Stimulated activated CD8-positive, alpha-beta memory T cell treated with anti-CD3 and anti-CD28 coated beads, Interleukin-7, amount 100 ng/mL, for 1 hour (primary cell): ENCODE measurements at places on chromosomes 2 and 18.

DNA sequence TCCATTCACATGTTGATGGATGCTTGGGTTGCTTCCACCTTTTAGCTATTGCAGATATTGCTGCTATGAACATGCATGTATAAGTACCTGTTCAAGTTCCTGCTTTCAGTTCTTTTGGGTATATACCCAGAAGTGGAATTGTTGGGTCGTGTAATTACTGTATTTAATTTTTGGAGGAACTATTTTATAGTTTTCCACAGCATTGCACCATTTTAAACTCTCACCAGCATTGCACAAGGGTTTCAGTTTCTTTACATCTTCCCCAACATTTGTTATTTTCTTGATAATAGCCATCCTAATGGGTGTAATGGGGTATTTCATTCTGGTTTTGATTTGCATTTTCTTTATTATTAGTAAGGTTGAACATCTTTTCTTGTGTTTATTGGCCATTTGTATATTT is 16.0 kb downstream of the ACTR3 start:
- DNase-seq = no peak

DNA sequence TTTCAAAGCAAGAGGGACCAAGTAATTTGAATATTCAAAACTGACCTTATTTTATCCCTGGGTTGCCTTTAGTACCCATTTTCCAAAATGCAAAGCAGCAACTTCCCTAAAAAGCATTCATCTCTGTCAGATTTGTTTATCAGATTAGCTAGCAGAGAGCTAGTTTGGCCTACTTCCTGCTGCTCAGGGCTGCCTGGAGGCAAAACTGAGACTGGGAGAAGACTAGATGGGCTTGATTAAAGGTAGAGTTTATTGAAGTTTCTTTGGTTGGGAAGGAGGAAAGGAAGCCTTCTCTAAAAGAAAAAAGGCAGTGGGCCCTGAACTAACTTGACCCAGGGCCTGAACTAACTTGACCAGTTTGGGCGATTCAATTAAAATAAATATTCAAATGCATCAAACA is 426.1 kb upstream of the FAM98A start:
- no peak for DNase-seq

DNA sequence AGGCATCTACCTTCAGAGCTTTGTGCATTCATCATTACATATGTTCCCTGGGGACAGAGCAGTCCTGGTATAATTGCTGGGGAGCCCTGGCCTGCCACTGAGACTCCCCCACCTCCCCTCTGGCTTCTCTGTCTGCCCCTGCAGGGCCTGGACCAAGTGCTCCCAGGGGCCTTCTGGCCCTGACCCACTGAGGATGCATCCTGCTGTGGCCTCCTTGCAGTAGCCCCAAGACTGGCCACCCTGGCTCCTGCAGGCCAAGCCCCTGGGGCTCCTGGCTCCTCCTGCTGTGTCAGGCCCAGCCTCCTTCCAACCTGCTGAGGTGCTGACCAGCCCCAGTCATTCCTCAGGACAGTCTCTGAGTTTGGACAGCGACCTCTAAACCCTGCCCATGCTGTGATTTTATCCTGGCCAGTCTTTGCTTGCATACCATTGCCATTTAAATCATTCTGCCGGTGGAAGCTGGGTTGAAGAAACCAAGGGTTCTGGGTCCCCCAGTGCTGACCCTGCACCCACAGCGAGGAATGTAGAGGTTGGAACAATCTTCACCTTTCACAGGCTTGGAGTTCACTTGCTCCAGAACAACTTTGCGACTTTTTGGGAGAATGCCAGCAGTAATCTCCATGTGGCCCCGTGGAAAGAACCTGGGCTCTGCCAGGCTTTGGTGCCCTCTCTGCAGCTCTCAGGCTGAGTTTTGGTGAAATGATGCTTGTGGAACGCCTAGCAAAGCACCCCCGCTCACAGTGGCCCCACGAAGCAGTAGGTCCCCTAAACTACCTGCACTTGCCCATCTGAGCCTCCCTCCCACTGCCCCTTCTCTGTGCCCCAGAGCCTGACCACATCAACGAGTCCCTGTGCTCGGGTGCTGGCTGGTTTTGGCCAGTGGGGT is 167.3 kb upstream of the GLI2 start:
- DNase-seq = no peak

DNA sequence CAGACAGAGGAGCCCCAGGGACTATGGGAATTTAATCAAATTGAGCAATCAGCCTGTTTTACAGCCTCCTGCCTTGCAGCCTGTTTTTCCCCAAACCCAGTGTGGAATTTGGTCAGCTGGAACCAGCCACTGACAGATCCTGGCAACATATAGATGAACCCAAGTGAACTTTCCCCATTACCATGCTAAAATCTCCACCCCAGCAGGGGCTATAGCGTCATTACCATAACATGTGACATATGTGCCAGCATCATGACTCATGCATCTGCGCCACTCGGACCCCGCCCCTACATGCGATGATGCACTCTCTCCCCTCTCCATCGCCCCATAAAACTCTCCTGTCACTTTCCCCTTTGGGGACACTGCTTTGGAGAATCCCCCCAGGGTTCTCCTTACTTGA is 17.3 kb upstream of the FEZ2 start:
- no peak for DNase-seq

DNA sequence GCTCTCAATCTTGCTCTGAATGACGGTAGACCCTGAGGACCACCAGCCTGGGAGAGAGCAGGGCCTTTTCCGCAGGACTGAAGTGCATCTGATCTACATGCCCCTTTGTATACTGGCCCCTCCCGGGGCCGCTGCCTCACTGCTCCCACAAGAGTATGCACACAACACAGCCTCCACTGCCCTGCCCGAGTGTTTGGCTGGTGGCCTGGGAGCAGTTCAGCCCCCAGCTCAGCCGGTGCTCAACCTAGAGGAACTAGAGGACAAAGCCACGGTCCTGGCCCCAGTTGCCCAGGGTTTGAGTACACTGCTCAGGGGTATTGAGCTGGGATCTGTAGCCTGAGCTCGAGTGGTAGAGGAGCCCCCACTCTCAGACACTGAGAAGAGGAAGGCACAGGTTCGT is 118.9 kb upstream of the CAB39 start:
- no peak for DNase-seq

- DNase-seq = no peak
These were observed 127.6 kb upstream of the ITGA6 start for GRCh38 chr2:172299741-172300140.

GRCh38 chr18:48621815-48622555 is 83.2 kb downstream of the CTIF start:
- DNase-seq = no peak

GRCh38 chr2:11320698-11321492 is 23.5 kb downstream of the ROCK2 start:
- no peak for DNase-seq

- DNase-seq = no peak
These were observed 87.3 kb downstream of the TNFRSF11A start for GRCh38 chr18:62412231-62412979.

- DNase-seq = no peak
These were observed 256.3 kb downstream of the LRRTM1 start for GRCh38 chr2:80048296-80048695.

DNA sequence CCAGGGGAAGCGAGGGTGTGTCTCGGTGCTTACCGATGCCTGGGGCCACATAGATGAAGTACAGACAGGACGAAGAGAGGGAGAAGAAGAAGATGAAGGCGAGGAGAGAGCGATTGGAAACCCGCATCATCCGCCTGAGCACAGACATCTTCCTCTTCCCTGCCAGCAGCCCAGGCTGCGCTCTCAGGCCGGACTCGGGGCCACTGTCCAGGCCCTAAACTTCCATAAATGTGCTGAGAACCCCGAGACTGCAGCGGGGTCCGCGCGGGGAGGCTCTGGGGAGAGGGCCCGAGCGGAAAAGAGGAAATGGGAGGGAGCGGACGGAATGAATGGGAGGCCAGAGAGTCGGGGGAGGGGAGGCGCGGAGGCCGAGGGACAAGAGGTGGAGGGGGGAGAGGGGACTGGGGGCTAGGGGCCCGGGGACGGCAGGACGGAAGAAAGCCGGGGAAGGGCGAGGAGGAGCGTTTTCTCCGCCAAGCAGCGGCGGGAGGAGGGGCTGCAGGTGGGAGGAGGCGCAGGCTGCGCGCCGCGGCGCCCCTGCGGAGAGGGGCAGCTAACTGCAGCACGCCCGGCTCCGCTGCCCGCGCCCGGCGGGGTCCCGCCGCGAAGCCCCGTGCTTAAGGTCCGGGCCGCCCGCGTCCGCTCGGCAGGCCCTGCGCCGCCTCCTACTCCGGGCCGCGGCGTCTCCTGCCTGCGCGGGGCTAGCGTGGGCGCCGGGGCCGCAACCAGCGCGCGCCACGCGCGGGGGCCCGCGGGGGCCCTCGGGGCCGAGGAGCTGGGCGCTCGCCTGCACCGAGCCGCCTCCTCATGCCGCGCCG is at the start of gene B4GALT6:
Gene B4GALT6 (minus strand): TSS at position 303 of the 818 bp plus-strand sequence. CDS start 155 bp downstream, at position 148.
- DNase-seq = no peak

DNA sequence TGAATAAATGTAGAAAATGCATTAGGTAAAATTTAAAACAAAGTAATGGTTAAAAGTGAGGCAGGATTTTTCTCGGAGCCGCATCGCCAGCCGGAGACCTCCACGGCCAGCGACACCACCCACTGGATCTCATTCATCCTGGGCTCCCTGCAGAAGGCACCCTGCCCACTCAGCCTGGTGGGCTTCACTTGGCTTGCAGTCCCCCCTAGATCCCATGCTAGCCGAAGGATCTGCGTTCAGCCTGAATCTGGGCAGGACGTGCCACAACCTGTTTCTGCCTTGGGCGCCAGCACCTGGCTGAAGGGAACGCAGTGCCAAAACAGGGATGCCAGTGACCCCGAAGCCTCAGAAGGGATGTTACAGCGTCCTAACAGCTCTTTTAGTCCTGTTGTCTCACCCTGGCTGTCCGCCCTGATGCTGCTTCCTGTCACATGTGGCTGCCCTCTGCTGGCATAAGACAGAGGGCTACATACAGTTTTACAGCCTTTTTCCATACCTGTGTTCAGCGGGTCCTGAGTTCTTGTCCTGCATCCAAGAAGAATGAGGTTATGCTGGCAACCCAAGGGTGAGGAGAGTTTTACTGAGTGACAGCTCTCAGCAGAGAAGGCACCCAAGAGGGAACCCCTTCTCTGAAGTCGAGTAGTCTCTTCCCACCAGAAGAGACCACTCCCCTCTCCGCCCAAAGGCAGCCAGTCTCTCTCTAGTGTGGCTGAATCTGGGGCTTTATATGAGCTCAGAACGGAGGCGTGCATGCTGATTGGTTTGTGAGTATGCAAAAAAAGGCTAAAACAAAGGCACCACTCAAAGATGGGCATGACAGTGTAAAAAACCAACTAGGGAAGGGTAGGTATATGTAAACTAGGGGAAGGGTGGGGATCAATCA is 173.1 kb upstream of the GYPC start:
- no peak for DNase-seq

- no peak for DNase-seq
These were observed 114.2 kb downstream of the RTP5 start for GRCh38 chr2:241983571-241984270.

DNA sequence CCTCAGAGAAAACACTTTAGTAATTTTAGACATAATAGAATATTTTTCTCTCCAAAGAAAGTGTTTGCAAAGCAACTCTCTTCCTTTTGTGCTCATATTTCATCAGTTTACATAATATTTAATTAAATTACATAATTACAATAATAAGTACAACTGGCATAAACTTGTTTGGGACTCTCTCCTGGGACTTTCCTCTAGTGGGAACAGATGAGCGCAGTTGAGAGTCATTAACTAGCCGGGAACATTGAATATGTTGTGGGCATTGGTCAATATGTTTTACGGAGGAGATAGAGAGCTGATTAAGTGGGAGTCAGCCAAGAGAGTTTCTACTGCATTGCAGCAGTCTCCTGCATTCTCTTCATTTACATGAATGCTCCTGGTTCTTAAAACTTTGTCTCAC is 607.7 kb downstream of the ARHGAP15 start:
- DNase-seq = no peak

GRCh38 chr2:23200787-23201114 is 184.2 kb upstream of the KLHL29 start:
- no peak for DNase-seq

DNA sequence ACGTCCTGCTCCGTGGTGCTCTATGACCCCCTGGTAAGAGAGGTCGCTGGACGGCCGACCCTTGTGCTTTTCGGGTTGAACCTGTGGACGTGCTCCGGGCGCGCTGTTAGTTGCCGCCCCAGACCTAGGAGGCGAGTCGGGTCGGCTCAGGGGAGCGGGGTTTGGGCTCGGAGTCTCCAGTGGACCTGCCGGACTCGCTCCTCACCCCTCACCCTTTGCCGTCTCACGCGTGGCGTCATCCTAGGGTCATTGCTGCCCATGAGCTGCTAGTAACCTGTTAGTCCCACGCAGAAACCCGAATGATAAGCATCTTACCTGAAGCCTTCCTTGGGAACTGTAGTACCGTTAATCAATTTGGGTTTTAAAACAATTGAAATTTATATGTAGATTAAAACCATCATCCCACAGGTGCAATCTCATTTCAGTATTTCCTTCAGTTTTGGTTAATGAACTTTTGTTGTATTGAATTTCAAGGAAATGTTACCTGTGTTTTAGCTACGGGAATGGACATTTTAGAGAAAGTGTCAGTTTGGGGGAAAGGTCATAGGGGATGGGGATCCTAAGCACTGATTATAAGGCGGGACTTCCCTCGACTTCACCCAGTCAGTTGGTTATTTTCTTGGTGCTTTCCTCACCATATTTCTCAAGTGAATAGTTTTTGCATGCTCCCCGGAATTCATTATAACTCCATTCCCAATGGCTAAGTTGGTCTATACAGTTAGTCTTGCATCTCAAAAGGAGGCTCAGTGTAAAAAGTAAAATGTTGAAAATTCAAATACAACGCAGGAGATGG is 536 bp downstream of the ELP2 start:
- DNase-seq = no peak

GRCh38 chr18:79465392-79465991 is 69.8 kb downstream of the NFATC1 start:
- no peak for DNase-seq

GRCh38 chr2:226649871-226650660 is 149.6 kb downstream of the IRS1 start:
- no peak for DNase-seq

- DNase-seq = no peak
These were observed 262.8 kb downstream of the DYSF start for GRCh38 chr2:71715951-71716696.

GRCh38 chr2:76684756-76685155 is 837.4 kb downstream of the LRRTM4 start:
- DNase-seq = no peak

GRCh38 chr2:224449212-224450147 is 47.6 kb upstream of the FAM124B start:
- DNase-seq = no peak

- DNase-seq = no peak
These were observed 53.3 kb upstream of the TRIB2 start for GRCh38 chr2:12663306-12664037.

DNA sequence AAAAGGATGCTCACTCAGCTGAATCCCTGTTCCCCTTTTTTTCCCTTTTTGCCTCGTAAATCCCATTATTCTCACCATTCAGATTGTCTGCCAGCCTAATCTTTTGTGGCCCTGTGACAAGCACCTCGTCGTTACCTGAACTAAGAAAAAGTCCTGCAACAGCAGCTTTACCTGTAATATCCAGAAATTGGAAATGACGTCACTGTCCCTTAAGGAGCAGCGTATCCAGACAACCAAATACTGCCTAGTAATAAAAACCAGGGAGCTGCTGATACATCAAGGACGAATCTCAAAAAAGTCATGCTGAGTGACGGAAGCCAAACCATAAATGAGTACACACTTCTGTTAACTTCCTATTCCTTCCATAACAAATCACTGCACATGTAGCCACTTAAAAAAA is 694.9 kb downstream of the GALR1 start:
- no peak for DNase-seq

GRCh38 chr18:25732862-25733261 is 357.6 kb downstream of the SS18 start:
- no peak for DNase-seq

- DNase-seq = no peak
These were observed 8.1 kb downstream of the SIX2 start for GRCh38 chr2:45000921-45001868.
